ENCODE measurements at places on chromosomes 6 and 20.
A peak's percentile ranks its signal among the peaks of the same experiment; 100 is the strongest.

GRCh38 chr6:140079328-140079727, 704.9 kb upstream of the CITED2 start:
- no peak for DNase-seq

DNA sequence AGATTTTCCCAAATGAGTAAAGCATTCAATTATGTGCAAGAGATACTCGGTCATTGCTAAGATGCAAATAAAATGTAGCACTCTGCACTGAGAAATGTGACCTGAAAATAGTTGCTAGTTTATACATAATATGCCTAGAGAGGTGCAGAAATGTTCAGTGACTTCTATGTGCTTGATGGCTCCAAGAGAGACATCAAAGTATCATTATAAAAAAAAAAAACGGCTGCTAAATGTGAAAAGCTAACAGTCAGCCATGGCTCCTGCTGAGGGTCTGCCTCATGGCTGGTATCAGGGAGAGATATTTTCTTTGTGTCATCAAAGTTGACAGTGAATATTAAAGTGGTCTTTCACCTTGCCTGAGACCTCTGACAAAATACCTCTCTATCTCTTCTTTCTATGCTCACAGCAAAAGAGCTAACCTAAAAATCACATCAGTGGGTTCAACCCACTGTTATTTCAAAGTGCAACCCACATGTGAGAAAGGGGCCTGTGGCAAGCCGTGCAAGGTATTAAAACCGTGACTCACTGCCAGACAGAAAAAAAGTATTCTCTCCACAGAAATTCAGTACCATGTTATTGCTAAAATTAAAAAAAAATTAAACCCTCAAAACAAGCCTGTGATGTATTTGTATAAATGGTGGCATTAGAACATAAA, 259.0 kb downstream of the HIVEP2 start:
- DNase-seq, result no peak

DNA sequence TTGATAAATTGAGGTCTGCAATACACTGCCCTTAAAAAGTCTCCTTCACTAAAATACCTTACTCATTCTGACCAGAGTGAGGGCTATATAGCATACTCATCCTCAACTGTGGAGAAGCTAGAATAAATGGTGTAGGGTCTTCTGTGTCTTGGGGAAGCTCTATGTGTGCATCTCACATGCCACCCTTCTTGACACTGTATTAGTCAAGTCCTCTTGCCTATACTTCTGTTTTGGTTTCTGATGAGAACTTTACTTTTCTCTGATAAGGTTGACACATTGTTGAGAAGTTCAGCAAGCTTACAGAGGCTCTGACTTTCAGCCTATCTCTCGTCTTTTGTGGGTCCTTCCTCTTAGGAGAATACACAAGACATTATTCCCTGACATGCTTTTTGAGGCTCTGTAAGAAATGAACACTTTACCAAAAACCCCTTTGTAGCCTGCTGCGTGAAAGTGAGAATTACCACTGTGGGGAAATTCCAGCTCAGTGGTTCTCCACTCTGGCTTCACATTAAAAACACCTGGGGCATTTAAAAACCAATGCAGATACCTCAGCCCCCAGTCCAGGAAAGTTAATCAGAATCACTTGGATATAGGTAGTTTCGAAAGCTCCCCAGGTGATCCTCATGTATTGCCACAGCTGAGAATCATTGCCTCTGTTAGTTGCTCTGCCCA, 372.1 kb upstream of the HS3ST5 start:
- DNase-seq, result no peak

- no peak for DNase-seq
Measured at GRCh38 chr6:137795501-137795900, 71.6 kb upstream of the TNFAIP3 start.

DNA sequence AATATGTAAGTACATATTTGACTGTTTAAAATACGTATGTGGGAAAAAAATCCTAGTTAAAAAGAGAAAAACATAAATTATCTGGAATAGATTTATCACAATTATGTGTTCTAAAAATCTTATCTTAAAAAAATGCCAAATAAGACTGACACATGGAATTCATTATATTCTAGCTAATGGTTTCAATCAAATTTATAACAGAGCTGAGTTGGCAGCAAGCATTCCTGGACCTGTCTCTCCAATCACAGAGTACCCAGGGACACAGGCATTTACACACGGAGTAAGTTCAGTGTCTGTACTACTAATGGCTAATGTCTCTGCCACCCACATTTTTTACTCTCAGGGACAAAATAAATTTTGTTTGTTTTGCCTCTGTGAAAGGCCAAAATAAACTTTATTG, 122.3 kb downstream of the RPS12 start:
- no peak for DNase-seq

GRCh38 chr20:25272223-25273000, 24.5 kb downstream of the PYGB start:
- no peak for DNase-seq

GRCh38 chr6:4677011-4677750, 99.0 kb upstream of the CDYL start:
- DNase-seq, result no peak

DNA sequence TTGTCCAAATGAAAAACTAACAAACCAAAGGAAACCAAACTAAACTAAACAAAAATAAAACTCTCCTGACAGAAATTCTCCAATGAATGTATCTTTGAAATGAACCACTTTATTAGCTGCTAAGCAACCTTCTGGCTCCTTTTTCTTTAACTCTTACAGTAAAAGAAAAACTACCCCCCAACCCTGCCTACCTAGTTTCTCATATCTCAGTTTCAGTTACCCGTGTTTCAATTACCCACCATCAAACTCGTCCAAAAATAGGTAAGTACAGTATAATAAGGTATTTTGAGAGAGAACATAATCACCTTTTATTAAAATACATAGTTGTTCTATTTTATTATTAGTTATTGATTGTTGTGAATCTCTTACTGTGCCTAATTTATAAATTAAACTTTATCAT, 177.4 kb upstream of the THEMIS start:
- DNase-seq, result no peak

DNA sequence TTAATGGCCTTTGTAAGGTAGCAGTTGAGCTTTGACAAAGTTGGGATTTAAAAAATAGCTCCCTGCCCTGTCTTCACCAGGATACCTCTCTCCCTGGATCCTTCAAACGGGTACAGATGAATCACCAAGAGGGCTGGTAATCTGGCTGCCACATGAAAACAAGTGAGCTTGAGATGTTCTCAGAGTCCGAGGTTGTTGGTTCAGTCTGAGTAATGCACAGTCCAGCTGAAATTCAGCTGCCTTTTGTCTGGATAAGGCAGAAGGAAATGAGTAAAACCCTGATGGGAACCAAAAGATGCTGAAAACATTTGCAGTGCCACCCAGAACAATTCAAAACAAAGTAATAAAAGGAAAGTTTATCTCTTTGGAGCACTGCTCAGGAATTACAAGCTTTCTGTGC, 86.8 kb downstream of the GJA1 start:
- DNase-seq, result no peak

DNA sequence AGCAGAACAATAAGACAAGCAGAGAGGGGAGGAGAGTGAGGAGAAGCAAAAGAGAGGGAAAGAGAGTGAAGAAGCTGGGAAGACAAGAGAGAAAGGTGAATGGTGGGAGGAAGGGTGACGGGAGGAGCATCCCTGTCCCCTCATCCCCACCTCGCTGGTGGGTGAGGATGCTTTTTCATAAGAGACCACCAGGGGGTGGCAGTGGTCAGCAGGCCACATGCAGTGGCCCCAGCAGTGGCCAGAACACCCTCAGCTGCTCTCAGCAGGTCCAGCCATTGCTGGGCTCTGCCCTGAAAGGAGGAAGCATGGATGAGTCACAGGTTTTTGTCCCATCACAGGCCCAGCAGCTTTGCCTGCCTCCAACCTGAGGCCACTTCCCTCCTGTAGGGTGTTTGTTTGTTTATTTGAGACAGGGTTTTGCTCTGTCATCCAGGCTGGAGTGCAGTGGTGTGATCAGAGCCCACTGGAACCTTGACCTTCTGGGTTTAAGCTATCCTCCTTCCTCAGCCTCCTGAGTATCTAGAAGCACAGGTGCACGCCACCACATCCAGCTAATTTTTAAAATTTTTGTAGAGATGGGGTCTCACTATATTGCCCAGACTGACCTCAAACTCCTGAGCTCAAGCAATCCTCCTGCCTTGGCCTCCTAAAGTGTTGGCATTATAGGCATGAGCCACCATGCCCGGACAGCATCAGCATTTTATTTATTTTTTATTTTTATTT, 24.0 kb downstream of the FGD2 start:
- DNase-seq, result no peak

- DNase-seq, result no peak
Measured at GRCh38 chr6:54519161-54519560, 210.9 kb downstream of the TINAG start.

DNA sequence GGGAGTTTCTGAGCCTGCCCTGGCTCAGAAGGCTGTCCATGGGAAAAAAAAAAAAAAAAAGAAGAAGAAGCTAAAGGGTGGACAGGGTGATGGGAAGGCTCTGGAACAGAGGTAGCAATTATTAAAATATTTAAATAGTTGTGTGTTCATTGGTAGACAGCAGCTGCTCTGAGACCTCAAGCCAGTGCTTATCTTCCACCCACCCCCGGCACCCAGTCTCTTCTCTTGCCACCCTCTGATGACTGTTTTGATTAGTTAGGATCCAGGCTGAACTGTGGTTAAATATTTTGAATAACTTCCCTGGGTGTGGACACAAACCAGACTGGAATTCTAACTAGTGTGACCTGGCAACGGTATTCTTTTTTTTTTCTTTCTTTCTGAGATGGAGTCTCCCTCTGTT, 16.9 kb upstream of the SRSF3 start:
- DNase-seq, result no peak

- no peak for DNase-seq
Measured at GRCh38 chr20:34066476-34067090, 45.5 kb downstream of the EIF2S2 start.

GRCh38 chr20:17852323-17852722, 116.3 kb downstream of the SNX5 start:
- DNase-seq, result no peak

- DNase-seq, result peak; percentile 7
Measured at GRCh38 chr6:10411971-10412460, 2.9 kb downstream of the TFAP2A start.

GRCh38 chr6:7469696-7470095, 71.8 kb upstream of the DSP start:
- no peak for DNase-seq

DNA sequence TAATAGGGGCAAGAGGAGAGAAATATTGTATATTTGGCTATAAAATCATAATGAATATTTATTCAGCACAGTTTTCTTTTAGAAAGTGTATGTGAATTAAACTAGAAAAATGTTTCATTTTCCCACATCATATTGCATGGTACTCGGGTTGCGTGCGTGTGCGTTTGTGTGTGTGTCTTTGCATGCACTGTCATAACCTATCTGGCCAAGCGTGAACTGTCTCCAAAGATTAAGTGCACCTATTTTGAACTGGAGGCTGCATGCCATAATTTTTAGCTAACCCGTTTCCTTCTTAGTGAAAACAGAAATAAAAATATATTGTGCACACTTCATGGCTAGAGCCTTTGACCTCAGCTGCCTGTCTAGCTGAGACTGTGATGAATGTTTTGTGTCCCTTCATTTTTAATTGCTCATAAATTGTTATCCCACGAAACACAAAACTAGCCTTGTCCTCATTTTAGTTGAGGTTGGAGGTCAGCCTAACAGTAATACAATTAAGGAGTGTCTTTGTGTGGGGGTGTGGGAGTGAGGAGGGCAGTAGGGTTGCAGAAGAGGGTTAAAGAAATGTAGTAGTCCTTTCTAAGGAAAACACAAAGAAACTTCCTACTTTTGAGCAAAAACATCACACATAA, 336.1 kb upstream of the POU3F2 start:
- DNase-seq, result no peak

DNA sequence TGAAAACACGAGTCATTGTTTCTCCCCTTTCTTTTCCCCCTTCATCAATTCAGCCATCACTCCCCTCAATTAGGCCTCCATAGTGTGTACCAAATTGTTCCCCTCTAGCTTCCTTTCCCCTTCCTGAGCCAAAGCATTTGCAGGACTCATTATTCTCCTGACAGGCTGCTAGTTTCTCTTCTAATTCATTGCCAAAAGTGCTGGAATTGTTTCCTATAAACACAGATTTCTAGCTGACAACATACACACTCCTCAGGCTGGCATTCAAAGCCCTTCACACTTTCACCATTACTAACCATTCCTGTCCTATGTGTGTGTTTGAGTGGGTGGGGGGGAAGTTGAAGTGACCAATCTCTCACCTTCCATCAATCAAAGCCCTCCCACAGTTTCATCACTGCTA, 444.2 kb upstream of the OPRM1 start:
- no peak for DNase-seq

DNA sequence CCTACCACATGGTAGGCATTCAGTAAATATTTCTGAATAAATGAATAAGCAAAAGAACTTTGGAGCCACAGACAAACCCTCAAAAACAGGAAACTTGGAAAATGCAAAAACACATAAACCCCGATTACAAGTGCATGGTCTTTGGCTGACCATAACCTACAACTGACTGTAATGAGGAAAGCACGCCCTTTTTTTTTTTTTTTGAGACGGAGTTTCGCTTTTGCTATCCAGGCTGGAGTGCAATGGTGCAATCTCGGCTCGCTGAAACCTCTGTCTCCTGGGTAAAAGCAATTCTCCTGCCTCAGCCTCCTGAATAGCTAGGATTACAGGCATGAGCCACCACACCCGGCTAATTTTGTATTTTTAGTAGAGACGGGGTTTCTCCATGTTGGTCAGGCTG, 11.9 kb upstream of the LATS1 start:
- no peak for DNase-seq

DNA sequence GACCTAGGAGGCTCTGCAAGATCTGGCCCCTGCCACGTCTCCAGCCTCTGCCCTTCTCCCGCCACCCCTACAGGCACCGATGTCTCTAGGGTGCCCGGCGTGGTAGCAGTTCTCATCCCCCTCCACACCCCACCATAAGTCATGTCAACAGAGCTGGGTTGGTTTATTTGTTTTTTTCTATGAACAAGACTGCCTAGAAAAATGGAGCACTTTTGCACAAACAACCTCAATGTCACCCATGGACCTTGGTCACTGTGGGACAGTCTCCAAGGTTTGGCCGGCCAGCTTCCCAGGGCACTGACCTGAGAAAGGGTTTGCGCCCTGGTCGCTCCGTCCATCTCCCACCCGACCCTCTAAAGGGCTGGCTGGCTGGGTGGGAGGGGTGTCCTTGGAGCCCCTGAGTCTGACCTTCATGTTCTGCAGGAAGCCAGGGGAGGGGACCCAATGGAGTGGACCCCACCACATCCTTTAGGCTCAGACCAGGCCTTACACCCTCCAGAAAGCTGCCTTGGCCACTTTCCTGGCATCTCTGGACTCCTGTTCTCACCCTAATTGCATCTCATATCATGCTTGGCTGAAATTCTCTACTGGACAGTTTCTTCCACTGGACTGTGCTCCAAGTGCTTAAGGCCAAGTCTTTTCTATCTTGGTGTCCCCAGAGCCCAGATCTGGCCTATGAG, 104.8 kb upstream of the PTPN1 start:
- no peak for DNase-seq

DNA sequence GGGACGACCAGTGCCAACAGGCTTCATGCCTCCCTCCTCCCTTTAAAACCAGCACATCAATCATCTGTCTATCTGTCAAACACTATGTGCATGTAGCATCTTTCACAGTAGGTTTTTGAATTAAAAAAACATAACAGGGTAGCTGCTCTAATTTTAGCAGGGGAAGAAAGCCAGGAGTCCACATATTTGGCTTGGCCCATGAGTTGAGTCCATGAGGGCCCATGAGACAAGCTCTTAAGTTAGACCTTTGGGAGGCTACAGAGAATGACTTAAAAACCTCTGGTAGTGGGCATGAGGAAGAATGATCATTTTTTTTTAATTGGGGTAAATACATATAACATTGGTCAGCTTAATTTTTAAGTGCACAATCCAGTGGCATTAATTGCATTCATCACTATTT, 194.9 kb downstream of the UTRN start:
- no peak for DNase-seq

Measured in stimulated activated CD4-positive, alpha-beta T cell treated with anti-CD3 and anti-CD28 coated beads, Interleukin-1b, Interleukin-23, amount 100 ng/mL, for 24 hours (primary cell).